ENCODE measurements at places on chromosomes 7 and 10.

- DNase-seq: no peak
Measured at GRCh38 chr7:30348083-30348560, 63.7 kb downstream of the ZNRF2 start.

DNA sequence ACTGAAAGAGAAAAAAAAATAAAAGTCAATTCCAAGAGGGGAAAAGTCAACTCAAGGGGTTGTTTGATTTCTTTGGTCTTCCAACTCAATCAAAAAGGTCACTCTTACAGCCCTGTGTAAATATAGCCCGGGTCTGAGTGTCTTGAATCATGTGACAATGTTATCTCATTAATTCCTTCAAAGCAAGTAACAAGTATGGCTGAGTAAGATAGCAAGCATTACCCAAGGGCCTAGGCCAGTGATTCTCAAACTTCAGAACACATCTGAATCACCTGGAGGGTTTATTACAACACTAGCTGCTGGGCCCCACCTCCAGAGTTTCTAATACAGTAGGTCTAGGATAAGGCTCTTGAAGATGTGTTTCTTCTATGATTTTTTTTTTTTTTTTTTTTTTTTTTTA lies 125.0 kb downstream of the PRLHR start:
- no peak for DNase-seq

GRCh38 chr10:21524526-21525366 lies 736 bp downstream of the SKIDA1 start:
- no peak for DNase-seq

DNA sequence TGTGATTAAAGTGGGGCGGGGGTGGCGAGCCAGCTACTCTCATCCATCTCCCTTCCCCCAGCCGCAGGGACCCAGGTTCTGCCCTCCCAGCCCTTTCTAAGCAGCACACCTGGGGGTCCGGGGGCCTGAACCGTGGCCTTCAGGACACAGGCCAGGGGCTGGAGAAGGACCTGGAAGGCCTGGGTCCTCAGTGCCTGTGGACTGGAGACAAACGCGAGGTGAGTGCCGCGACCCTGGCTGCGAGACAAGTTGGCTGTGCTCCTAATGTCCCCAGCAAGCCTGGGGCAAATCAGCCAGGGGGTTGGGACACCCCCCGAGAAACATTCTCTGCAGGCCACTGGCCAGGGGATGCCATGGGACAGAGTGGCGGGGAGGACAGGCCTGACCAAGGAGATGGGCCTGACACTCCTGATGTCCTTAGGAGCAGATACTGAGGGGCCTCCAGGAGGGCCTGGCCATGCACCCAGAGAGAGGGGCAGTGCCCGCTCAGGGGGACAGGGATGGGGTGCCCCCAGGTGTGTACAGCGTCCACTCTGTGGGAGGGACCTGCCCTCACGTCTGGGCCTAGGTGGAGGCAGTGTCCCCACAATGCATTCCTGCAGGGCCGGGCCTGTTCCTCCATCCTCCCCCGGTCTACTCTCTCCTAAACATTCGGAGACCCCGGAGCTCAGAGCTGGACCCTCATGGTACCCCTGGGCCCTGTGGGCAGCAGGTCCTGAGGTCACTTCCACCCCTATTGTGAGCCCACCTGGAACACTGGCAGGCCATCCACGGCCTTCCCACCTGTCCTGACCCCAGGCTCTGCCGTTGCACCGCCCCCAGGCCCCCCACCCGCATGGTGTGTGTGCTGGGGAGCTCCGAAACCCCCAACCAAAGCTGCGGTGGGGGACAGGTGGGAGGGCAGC lies 13.1 kb downstream of the BRAT1 start:
- DNase-seq: no peak

GRCh38 chr7:107690611-107691010 lies 30.0 kb downstream of the SLC26A4 start:
- no peak for DNase-seq

Measured in NCI-H1930 (cell line).